ENCODE measurements at places on chromosomes 7 and 10.

GRCh38 chr10:116796469-116796868 lies 52.8 kb upstream of the ENO4 start:
- no peak for DNase-seq

DNA sequence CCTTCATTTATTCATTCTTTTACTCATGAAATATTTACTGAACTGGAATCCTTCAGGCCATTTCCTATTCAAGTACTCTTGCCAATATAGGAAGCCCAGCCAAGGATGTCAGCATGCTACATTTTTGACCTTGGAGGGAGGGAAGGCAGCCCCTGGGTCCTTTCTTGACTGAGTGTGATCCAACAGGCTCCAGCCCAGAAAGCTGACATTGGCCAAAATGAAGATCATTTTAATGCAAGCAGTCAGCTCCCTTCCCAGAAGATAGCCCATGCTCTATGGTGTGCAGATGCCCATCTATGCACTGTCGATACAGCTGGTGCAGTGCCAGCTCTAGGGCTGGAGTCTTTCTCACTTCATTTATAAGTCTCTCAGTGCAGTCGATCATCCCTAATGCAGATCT lies 646.0 kb downstream of the KCNMA1 start:
- no peak for DNase-seq

DNA sequence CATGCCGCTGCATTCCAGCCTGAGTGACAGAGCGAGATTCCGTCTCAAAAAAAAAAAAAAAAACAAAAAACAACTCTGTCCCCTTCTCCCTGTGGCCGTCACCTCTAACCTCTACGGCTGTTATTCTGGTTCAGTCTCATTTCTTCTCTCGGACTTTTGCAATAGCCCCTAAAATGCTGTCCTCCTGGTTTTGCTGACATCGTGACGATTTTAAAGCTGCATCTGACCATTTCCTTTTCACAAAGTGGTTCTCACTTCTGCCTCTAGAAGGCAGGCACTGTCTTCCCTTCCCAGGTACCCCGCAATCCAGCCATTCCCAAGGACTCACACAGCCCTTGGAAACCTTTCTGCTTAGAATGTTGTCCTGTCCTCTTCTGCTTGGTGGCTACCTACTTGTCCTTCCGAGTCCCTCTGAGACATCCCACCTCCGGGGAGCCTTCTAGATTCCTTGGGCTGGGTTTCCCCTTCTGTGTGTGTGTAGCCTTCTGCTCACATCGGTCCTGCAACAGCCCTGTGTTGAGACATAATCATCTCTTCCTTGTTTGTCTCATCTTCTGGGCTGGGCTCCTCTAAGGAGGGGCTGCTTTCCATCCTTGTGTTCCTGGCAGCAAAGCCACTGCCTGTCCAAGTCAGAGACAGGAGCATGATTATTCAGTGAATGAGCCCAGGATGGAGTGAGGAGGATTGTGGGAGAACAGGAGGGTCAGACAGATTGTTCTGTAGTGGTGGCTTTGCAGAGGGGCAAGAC lies 83.1 kb downstream of the GRK5 start:
- DNase-seq, result no peak

GRCh38 chr7:130925136-130925794 lies 191.3 kb upstream of the KLF14 start:
- no peak for DNase-seq

- no peak for DNase-seq
These were observed 60.4 kb downstream of the AFAP1L2 start for GRCh38 chr10:114343623-114344505.

DNA sequence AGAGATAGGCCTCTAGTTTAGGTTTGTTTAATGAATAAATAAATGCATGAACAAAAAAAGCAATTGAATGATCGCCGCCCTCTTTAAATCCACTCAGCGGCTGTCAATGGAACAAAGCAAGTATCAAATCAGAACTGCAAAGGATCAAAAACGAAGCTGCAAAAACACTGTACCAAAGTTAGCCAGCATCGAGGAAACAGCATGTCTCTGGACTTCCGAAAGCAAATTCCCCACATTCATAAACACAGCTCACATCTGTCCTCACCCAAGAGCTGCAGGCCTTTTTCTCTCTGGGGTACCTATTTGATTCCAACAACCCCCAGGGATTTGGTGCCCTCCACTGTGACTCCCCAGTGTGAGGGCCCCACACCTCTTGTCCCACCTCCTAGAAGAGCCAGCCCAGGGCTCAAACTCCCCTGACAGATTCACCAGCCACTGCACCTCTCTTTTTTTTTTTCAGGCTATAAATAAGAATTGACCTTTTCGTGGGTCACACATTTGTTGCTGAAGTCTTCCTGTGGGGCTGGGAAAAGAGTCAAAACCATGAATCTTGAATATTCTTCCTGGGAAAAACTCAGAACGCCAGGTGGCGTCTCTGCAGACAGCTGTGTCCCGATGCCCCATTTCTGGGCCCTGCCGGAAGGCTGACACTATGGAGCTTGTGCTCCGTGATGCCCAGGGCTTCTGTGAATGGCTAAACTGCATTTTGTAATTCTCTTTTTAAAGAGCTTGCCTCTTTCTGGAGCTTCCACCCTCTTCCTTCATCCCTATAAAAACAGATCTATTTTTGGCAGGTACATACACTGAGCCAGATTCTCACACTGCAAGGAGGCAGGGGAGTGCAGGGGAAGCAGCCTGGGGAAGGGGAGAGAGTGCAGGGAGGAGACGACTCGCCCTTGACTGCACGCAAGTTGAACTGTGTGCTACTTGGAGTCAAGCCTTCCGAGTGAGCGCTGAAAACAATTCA lies 51.7 kb downstream of the HSPA12A start:
- DNase-seq, result no peak

GRCh38 chr10:94206176-94206575 lies 156.6 kb downstream of the NOC3L start:
- DNase-seq, result no peak

GRCh38 chr7:81415181-81415580 lies 354.7 kb downstream of the HGF start:
- DNase-seq, result no peak

DNA sequence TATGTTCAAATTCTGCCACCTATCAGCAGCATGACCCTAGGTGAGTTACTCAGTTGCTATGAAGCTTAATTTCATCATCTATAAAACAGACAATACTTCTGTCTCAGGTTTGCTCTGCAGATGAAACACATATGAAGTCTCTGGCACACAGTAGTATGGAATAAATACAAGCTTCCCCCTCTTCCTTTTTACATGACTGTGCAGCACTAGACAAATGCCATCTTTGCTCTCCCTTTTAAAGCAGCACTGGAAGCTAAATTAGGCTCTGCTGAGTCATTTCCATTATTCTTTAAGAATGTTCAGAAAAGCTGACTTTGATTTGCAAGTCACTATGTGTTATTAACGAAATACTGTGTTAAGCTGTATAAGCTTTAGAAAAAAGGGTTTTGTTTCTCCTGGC lies 40.7 kb upstream of the ANAPC16 start:
- no peak for DNase-seq

GRCh38 chr7:92747041-92747835 lies 89.1 kb downstream of the CDK6 start:
- no peak for DNase-seq

DNA sequence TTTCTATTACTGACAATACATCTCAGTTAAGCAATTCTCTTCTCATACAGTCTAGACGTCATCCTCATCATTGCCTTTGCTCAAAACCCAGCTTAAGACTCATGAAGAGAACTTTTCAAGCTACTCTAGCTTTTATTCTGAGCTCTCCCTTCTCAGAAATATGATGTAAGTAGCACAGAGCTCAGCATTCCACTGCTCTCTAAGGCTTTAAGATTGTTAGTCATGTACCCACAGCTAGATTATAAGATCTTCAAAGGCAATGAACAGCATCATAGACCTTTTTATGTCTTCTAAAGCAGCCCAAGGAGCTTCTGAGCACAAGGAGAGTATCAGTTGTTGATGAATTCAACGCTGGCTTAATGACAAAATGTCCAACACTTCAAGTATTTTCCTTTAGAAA lies 119.3 kb downstream of the NRP1 start:
- no peak for DNase-seq

GRCh38 chr7:129903935-129904334 lies 48.8 kb downstream of the UBE2H start:
- DNase-seq, result peak; percentile 22

DNA sequence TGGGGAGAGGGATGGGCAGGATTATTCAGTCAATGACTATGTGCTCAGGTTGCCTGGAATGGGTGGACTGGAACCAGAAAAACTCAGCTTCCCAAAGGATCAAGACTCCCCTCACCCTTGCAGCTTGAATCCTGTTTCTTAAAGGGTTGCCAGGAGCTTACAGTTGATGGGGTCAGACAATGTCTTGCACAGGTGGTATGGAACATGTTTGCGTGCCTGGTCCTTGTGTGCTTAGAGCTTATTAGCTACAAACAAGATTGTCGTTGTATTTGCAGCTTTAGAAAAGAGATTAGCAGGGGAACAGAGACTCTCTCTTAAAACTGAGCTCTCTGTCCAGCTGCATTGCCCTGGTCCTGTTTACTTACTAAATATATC lies 56.9 kb downstream of the PRR15 start:
- no peak for DNase-seq

- no peak for DNase-seq
These were observed 295.2 kb upstream of the ZNF32 start for GRCh38 chr10:43943818-43944360.

DNA sequence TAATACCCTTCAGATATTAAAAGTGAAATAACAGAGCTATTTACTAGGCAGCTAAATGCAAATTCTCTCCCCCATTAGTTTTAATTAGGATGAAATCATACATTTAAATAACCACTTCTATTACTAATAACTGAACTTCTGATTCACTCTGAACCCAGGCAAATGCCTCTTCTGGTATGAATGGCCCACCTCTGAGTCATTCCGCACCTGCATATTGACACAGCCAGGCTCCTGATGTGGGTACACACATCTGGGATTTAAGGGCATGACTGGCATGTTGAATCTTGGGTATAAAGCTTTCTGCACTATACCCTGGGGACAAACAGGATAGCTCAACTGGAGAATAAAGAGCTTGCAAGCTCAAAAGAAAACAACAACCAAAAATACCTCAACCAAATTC lies 140.9 kb downstream of the AUTS2 start:
- DNase-seq, result peak; percentile 35

DNA sequence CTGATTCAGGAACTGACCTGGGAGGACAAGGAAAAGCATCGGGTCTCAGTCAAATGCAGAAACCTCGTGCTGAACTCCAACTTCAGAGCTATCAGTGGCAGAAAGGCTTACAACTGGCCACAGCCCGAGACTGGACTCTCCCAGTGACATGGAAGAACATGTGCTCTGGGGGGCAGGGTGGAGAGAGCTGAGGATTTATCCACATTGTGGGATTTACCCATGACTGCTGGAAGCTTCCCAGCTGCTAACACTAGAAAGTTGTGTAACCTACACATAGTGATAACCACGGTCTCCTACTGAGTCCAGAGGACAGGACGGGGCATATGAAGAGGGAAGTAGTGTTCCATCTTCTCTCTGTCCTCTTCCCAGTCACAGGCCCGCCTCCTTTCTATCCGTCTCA lies 103.4 kb downstream of the ITIH5 start:
- DNase-seq, result no peak

GRCh38 chr10:70617798-70618568 lies 15.4 kb upstream of the PRF1 start:
- DNase-seq, result no peak

GRCh38 chr7:139702811-139703486 lies 74.8 kb downstream of the HIPK2 start:
- peak; percentile 63 for DNase-seq

DNA sequence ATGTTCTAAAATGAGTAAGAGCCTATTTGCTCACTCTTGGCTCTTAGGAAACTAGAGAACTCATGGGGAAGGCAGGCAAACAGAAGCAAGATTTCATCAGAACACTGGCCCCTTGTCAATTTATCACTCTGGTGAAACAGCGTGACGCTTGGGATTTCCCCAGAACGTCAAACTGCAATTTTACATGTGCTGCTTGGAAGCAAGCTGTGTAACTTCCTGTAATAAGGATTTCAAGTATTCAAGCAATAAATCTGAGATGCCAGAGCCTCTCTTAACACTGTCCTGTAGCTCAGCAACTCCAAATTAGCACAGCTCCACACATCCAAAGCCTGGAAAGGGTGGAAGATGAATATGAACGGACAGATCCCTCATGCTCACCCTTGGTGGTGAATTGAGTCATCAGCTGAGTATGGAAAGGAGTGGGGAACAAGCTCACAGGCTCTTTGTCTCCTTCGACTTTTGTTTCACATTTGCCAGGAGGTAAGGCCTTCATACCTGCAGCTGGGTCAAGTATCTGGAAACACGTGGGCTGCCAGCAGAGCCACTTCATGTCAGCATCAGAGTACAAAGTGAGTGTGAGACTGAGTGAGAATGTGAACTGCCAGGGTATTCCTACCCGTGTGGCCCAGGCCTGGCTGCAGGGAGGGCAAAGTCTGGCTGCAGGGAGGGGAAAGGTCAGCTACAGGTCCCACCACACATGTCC lies 140.4 kb upstream of the NAMPT start:
- peak; percentile 78 for DNase-seq

DNA sequence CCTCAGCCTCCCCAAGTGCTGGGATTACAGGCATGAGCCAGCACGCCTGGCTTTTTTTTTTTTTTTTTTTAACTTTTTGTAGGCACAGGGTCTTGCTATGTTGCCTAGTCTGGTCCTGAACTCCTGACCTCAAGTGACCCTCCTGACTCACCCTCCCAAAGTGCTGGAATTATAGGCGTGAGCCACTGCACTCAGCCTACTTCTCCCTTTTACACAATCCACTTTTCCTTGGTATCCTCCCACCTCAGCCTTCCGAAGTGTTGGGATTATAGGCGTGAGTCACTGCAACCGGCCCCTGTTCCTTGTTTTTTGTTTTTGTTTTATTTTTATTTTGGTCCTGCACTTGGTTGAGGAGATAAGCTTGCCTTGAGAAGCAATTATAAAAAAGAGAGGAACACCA lies 75.9 kb upstream of the KMT2C start:
- DNase-seq, result no peak

Data from GM13977 (cell line).